Breast epithelium (tissue), 4 donors: ENCODE measurements at places on chromosomes 3 and 15.

GRCh38 chr15:54506977-54507524 lies 528.8 kb downstream of the UNC13C start:
- no peak for DNase-seq

GRCh38 chr3:102492300-102492699 lies 57.5 kb downstream of the ZPLD1 start:
- DNase-seq, result no peak

DNA sequence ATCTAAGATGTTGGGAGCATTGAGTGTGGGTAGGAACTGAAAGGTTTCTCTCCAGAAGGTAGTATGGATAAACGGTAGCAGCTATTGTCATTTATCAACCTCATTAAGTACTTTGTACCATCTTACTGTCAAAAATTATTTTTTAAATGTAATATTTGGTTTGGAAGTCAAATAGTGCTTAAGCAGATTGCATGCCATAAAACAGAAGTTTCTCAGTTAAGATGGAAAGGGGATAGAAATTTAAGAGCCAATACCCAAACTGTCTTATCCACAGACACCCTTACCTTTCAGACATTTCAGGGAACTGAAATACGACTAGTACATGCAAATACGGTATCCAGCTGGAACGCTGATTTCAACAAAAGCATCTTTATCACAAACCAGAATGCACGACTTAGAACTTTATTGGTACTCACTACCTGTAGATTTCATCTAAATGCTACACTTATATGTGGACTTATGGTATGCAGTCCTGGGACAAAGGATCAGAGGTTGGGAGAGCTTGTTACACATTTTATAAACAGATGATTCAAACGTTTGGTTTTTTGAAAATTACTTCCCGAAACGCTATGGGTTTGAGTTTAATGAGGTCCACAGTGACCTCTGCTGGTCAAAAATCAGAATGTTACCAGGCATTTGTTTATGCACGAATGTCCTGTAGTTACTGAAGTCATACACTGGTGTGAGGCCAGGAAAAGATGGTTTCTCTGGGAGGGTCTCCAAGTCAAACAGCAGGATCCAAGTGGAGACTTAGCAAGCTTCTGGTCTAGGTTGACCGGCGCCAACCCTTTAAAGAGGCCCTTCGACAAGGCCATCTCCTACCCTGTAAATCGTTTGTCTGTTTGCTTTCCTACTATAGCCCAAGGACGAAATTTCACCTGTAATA lies 45.7 kb upstream of the DUT start:
- peak; percentile 22 for DNase-seq

DNA sequence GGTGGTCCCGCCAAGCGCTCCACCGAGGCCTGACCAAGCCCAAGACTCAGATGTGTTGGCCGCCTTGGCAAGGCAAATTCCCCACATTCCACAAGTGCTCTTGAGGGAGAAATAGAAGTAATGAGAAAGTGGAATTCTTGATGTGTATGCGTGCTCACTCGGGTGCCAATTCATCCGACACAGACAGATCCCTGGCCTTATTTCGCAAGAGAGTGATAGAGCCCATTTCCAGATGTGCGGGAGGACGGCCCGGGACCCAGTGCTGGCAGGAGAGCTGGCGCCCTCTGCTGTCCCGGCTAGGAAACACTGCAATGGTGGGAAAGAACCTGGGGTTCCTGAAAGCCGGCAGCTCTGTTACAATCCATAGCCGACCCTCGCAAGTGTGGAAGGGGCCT lies 76.0 kb downstream of the HMG20A start:
- peak; percentile 73 for DNase-seq

GRCh38 chr3:188884299-188885043 lies 287.3 kb upstream of the TPRG1 start:
- no peak for DNase-seq

GRCh38 chr3:15714448-15714847 lies 83.3 kb downstream of the ANKRD28 start:
- DNase-seq, result no peak

DNA sequence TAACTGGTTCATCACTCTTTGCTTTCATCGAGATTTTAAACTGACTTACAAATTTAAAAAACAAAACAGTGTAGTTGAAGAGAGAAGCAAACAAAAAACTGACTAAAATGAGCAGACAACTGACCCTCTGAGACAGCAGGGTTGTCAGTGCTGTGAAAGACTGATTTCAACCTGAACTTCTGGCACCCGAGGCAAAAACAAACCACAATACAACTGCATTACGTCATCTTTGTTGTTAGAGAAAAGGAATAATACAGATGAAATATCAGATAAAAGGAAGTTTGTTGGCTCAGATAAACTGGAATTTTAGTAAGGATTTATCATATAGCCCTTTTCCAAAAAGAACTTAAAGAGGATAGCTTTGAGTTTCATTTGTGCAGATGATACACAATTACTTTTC lies 51.1 kb downstream of the PARP15 start:
- DNase-seq, result no peak

DNA sequence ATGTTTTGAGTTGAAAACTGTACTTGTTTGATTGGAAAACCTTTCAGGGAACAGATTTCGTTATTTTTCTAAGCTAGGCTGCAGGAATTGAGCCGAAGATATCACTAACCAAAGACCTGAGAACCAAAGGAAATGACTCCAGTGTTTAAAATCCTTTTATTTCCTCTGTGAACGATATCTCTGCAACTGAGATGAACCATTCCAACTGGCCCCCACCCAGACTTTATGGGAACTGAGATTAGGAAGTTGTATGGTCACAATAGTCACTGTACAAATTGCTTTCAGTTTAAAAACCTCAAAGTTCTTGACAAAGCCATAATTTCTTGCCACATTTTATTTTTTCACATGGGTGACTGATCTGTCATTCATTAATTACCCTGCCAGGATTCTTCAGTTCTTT lies 232.4 kb downstream of the RBMS3 start:
- DNase-seq, result no peak

GRCh38 chr3:21138085-21138484 lies 612.9 kb downstream of the ZNF385D start:
- no peak for DNase-seq

- no peak for DNase-seq
Observed at GRCh38 chr3:174202116-174202515, 657.0 kb upstream of the NAALADL2 start.

GRCh38 chr3:17075907-17076306 lies 191.2 kb downstream of the PLCL2 start:
- DNase-seq, result no peak

- no peak for DNase-seq
Observed at GRCh38 chr15:41921167-41921566, 27.3 kb upstream of the SPTBN5 start.

- no peak for DNase-seq
Observed at GRCh38 chr3:14131134-14131533, 6.3 kb downstream of the TMEM43 start.

DNA sequence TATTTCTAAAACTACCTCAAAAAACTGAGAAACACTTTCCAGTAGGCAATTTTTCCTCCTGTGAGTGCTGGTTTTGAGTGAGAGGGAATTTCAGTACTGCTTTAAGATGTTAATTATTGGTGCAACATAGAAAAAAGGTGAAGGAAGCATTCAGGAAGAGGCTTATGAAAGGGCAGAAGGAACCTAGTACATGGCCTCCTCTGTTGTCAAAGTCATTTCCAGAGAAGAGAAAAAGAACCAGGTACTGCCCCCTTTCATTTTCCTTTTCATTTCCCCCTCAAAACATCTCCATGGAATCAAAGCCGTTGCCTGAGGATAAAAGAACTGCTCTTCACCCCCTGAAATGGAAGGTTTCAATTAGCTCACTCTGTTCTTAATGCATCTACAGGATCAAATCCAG lies 19.8 kb downstream of the RARRES1 start:
- no peak for DNase-seq

GRCh38 chr3:69490971-69491370 lies 105.1 kb upstream of the FRMD4B start:
- DNase-seq, result no peak

DNA sequence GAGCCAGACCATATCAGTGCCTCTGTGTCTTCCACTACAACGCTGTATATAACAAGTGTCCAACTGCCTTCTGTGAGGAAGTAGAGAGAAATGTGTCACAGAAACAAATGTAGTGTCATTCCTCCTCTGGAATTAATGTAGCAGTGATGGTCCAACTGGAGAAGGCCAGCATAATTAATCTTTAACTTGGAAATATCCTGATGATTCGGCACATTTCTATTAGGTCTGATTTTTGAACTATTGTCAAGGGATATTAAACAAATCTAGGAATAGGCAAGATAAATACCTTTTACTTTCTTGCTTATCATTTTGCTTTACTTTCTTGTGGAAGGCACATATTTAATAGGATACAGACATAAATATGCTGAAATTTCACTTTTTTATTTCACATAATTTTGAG lies 446.2 kb upstream of the ALCAM start:
- no peak for DNase-seq

DNA sequence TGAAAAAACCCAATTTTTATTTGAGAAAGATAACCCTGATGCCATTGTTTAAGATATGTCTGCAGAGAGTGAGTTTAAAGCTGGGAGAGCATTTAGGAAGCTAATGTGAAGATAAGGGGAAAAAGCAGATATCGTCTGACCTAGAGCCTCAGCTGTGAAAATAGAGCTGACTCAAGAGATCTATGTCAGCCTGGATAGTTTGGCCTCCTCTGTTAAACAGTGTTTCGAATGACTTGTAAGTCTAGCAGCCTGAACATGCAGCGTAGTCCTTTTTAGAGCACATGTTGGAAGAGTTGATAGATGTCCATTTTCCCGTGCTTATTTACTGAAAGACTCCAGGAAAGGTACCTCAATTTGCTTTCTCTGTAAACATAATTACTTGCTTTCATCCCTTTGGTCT lies 48.1 kb downstream of the ALCAM start:
- no peak for DNase-seq

DNA sequence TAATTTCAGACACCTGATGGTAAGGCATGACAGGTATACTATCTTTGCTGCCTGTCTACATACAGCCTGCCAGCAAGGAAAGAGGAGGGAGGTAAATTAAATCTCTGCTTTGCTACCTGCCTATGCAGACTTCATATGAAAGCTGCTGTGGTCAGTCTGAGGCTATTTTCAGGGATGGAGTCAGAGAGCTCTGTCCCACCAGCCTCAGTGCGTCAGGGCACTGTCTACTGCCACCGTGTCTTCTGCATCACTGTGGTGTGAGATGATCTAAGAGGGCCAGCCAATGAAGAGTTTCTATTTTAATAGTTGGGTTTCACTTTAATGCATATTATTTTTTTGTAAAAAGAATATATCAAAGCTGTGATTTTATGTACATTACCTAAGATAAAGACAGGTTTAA lies 125.6 kb downstream of the CADPS start:
- no peak for DNase-seq

DNA sequence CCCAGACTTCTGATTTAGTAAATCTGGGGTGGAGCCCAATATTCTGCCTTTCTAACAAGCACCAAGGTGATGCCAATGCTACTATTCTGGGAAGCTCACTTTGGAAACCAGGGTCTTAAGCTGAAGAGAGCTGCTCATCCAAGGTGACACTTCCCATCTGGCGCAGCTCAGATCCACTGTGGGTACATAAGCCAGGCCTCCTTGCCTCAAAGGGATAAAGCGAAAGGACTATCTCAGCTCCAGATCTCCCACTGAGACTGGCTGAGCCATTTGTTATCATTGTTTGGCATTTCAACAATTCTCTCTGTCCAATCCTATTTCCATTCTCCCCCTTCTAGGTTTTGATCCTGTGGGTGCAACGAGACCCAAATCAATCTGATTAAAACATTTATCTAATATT lies 323.8 kb downstream of the GBE1 start:
- DNase-seq, result no peak

DNA sequence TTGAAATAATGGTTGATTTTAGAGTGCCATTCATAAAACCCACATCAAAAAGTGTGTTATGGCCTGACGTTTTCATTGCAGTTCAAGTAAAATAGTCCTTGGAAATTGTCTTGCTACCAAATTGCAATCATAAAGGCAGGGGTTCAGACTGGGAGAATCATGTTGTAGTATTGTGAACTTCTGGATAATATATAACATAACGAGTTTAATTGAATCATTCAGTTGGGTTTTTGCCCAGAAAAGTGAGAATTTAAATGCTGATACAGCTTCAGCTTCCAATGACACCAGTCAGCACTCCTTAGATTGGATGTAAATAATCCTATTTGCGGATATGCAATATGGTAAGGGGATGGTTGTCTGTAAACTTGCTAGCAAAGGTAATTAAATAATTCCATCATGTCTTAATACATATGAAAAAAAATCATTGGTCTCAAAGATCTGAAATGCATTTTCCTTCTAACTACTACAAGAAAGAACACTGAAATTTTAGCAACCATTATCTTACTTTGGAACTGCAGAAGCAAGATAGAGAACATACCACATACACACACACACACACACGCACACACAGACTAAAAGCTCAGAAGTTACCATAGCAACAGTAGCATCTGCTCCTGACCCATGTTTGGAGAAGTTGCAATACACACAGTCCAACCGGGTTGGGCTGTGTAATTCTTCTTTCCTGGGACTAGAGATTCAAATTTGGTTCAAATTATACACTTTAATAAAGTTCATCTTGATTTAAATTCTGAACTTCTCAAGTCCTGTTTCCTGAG lies 686.2 kb upstream of the NR2F2 start:
- DNase-seq, result no peak

DNA sequence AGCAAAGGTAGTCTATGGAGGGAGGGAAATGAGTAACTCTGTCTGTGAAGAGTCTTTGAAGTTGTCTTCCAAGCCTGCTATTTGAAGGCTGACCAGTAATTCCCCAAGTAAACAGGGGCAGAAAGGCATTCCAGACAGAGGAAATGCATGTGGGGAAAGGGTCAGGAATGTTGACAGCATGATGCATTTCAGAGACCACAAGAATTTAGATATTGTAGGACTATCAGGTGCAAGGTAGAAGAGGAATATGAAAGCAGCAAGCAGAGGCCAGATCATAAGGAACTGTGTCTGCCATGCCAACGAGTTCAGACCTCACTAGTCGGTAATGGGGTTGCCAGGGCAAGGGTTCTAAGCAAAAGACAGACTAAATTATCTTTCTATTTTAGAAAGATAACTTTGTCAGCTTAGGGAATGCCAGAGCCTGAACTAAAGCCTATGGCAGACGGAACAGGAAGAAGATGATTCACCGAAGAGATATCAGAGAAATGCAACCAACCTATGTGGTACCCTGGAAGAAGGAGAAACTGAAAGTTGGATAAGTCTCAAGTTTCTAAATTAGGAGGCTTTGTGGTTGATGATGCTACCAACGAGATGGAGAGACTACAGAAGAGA lies 327.0 kb upstream of the RORA start:
- no peak for DNase-seq

DNA sequence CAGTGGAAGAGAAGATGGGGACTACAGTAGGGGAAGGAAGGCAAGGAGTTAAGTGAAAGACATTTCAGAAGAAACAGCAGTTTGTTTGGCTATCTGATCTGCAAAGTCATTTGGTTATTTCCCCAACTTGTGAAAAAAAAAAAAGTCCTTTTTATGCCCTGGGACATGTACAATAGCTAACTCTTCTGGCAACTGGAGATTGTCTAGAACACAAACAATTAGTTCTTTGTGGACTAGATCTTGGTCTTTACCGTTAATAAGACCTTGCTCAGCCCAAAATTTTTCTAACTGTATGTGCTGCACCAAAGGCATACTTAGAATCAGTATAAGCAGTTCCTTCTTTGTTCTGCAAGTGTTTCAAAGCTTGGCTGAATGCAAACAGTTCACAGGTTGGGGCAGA lies 103.5 kb upstream of the NECTIN3 start:
- no peak for DNase-seq
